IMR-90 (cell line): ENCODE measurements at places on chromosomes 6 and 20. TPM values are rescaled to one million over a fixed set of nuclear protein-coding genes. Genes with fewer than 3 reads are reported as not detected.
A peak's percentile ranks its signal among the peaks of the same experiment; 100 is the strongest.

DNA sequence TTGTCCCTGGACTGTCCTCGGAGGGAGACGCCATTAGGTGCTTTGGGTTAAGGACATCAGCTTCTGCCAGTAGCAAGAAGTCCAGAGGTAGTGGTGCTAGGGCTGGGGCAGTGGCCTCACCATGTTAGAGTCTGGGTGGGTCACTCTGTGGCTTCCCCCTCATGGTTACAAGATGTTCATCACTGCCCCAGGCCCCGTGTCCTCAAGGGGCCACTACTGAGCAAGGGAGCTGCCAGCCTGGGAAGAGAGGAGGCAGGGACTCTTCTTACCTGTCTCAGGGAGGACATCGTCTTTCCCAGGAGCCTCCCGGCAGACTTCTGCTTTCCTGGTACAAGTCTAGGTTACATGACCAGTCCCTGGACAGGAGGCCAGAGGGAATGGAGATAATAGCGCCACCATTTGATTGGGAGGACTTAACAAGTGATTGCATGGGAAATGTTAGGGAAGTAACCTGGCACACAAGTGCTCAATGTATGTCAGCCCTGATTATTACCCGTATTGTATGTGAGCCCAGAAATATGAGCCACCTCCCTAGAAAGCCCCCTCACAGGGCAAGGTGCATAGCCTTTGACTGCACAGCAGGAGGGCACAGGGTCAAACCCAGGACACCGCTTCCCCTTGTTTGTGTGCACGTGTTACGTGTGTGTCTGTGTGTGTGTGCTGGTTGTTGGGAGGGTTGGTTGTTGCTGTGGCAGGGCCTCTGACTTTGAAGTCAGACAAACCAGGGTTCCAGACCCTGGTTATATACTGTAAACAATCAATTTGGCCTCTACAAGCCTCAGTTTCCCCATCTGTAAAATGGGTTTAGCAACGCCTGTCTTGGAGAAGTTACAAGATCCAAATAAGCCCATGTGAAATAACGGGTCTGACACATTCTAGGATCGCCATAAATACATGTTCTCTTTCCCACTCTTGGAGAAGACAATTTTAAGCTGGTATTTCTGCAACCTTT lies 30.0 kb downstream of the SIRPA start:
- H3K27ac ChIP-seq, result no peak overlapping the region
- peaks cover 39% of the 10 kb centered on the region for H3K36me3 ChIP-seq
- H3K4me1 ChIP-seq, result no peaks in the 10 kb centered on the region
- no peak overlapping the region for H3K4me3 ChIP-seq
- no peaks in the 10 kb centered on the region for H3K27me3 ChIP-seq

DNA sequence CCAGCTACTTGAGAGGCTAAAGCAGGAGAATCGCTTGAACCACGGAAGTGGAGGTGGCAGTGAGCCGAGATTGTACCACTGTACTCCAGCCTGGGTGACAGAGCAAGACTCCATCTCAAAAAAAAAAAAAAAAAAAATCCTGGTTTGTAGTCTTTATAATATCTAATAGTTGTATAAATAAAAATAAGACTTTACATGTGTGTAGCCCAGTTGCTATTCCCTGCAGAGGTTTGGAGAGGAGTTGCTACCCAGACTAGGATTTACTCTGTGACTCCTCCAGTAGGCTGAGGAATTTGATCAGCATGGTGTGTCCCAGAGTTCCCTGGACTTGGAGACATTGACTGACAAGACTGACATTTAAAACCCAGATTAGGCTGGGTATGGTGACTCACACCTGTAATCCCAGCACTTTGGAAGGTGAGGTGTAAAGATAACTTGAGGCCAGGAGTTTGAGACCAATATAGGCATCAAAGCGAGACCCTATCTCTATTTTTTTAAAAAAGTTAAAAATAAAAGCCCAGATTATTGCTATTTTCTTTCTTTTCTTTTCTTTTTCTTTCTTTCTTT lies 10.2 kb downstream of the CHMP4B start:
- peaks cover 3% of the 10 kb centered on the region; the same call in 1 of the 2 replicates for H3K36me3 ChIP-seq
- DNase-seq, result no peak
- H3K27ac ChIP-seq, result no peak overlapping the region
- H3K4me3 ChIP-seq, result no peak overlapping the region

GRCh38 chr6:106252687-106253086 lies 72.9 kb downstream of the ATG5 start:
- H3K27me3 ChIP-seq, result no peaks in the 10 kb centered on the region
- peaks cover 13% of the 10 kb centered on the region for H3K4me1 ChIP-seq
- no peak overlapping the region for H3K27ac ChIP-seq

- DNase-seq, result no peak
- no peak overlapping the region for H3K4me3 ChIP-seq
- peaks cover 24% of the 10 kb centered on the region for H3K36me3 ChIP-seq
- no peaks in the 10 kb centered on the region for H3K27me3 ChIP-seq
- peaks cover under 1% of the 10 kb centered on the region for H3K4me1 ChIP-seq
These were observed 9.1 kb downstream of the MTG2 start for GRCh38 chr20:62191781-62192559.

DNA sequence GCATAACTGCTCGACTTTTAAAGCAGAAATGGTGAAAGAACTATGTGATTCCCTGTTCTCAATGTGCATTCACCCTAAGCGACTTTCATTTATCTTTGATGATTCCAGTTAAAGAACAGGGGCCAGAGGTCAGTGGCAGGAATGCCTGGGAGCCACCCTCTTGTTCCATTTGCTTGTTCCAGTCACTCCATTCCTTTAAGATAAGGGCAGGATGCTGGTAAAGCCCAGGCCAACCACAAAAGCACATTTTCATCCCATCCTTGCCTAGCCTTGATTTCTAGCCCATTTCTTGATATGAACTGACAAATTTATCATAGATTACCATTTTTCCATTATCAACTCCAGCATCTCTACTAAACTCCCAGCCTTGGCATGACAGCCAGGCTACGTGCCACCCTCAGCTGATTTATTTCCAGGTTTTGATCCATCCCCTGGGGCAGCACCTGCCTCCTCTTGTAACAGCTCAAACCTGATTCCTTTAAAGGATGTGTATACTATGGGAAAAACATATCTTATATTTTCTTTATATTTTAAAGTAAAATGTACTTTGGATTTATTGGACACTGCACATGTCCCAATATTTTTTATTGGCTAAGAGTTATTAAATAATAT lies 19.2 kb downstream of the HMGN3 start:
- no peak for DNase-seq
- H3K27ac ChIP-seq, result no peak overlapping the region
- H3K4me1 ChIP-seq, result no peaks in the 10 kb centered on the region
- no peaks in the 10 kb centered on the region for H3K27me3 ChIP-seq
- no peak overlapping the region for H3K4me3 ChIP-seq
- no peaks in the 10 kb centered on the region for H3K36me3 ChIP-seq

DNA sequence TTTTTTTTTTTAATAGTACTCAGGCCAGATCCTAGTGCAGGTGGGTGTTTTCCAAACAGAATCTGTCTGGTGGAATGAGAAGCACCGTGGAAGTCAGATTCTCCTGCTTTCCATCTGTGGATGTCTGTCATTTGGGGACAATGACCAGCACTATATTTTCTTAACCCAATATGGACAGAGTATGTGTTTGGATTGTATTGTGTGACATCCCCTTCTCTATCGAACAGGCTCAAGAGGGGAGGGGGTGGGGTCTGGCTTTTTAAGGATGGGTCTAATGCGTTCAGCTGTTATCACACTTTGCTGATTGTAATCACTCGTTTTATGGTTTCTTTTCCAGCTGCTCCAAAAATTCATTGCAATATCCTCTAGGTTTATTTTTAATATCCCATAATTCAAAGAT lies 197.5 kb upstream of the CEP162 start:
- H3K27me3 ChIP-seq, result peaks cover 7% of the 10 kb centered on the region
- no peak overlapping the region for H3K27ac ChIP-seq
- DNase-seq, result no peak

GRCh38 chr6:131208787-131209186 lies 73.5 kb downstream of the AKAP7 start:
- peaks cover 3% of the 10 kb centered on the region; the same call in 1 of the 2 replicates for H3K4me1 ChIP-seq
- H3K4me3 ChIP-seq, result no peak overlapping the region
- no peak for DNase-seq
- no peaks in the 10 kb centered on the region for H3K27me3 ChIP-seq
- H3K27ac ChIP-seq, result no peak overlapping the region
- no peaks in the 10 kb centered on the region for H3K36me3 ChIP-seq

- H3K36me3 ChIP-seq, result no peaks in the 10 kb centered on the region
- H3K4me3 ChIP-seq, result 0 out of 2 replicates have a peak overlapping the region, but pooled peaks have one; percentile 15
- H3K27me3 ChIP-seq, result no peaks in the 10 kb centered on the region
- no peak overlapping the region for H3K27ac ChIP-seq
These were observed 159.8 kb upstream of the SALL4 start for GRCh38 chr20:51961964-51962761.

- H3K4me1 ChIP-seq, result peaks cover 10% of the 10 kb centered on the region; the same call in 1 of the 2 replicates
- H3K27me3 ChIP-seq, result no peaks in the 10 kb centered on the region
- no peak for DNase-seq
- H3K27ac ChIP-seq, result no peak overlapping the region
These were observed 1.6 kb upstream of the FAM110A start for GRCh38 chr20:831956-832355.

GRCh38 chr20:58375759-58376352 lies 13.2 kb upstream of the VAPB start:
- H3K4me3 ChIP-seq, result no peak overlapping the region
- H3K4me1 ChIP-seq, result no peaks in the 10 kb centered on the region; the same call in 1 of the 2 replicates
- 0 out of 2 replicates have a peak, but pooled peaks cover 2% of the 10 kb centered on the region for H3K27me3 ChIP-seq
- no peaks in the 10 kb centered on the region for H3K36me3 ChIP-seq

DNA sequence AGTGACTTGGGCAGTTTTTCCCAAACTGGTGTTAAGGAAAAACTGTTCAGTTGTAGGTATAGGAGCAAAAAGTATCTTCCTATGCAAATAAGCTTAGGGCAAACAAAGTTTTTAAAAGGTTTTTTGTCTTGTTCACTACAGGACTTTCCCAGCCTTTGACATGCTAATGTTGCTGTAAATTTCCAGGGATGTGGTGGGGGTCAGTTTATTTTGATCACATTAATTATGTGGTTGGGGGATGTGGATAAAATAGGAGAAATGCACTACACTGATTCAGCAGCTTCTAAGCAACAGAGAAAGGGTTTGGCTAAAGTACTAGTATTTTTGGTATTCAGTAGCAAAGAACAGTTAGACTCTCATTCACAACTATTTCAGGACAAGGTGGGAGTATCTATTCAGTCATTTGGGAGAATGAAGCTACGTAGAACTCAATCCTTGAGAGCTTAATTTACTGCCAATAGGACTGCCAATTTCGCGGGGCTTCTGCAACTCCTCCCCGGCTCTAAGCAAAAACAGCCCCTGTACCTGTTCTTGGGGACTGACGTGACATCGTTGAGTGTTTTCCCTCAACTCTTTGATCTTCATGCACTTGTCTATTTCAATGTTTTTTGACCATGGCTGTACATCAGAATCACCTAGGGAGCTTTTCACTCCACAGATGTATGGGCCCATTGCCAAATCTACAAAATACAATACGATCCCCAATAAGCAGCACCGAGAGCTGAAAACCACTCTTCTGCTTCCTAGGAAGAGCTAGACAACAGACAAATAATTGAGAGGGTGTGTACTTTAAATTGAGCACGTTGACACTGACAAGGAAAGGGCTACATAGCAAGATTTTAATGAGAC lies 94.8 kb upstream of the NHSL1 start:
- H3K36me3 ChIP-seq, result no peaks in the 10 kb centered on the region
- no peaks in the 10 kb centered on the region for H3K27me3 ChIP-seq
- H3K4me1 ChIP-seq, result peaks cover 13% of the 10 kb centered on the region

GRCh38 chr20:45059022-45059728 lies 41.8 kb downstream of the KCNS1 start:
- H3K27ac ChIP-seq, result no peak overlapping the region
- H3K4me3 ChIP-seq, result no peak overlapping the region
- no peaks in the 10 kb centered on the region for H3K27me3 ChIP-seq

The ATXN1 gene
- polyA plus RNA-seq, result 7.3 and 9.7 TPM in 2 replicates

The SLC13A3 gene
- polyA plus RNA-seq, result 3.9 and 4.2 TPM in 2 replicates

The GRM1 gene
- not detected in 2 replicates for polyA plus RNA-seq

The RCAN2 gene
- 1.8 TPM in 2 replicates for polyA plus RNA-seq

The EYS gene
- polyA plus RNA-seq, result not detected in 2 replicates
